Stimulated activated CD8-positive, alpha-beta memory T cell treated with anti-CD3 and anti-CD28 coated beads, Interleukin-4, amount 100 ng/mL, for 4 hours (primary cell): ENCODE measurements at places on chromosomes 6 and 20.

DNA sequence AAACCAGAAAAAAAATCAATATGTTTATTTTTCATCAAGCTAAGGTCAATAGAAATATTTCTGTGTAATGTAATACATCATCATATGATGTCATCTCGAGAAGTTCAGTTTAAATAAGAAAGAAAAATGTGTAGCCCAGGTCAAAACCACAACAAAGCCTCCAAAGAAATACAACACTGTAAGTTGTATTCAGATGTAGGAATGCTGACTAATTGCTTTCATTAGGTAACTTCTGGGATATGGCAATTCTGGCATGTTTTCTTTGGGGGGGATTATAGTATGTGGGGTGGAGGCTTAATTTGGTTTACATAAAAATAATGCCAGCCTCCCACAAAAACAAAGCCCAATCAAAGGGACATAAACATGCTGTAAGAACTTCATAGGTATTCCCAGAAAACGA lies 881.8 kb upstream of the CITED2 start:
- no peak for DNase-seq

- no peak for DNase-seq
Observed at GRCh38 chr20:63552481-63553249, 1.3 kb upstream of the FNDC11 start.

GRCh38 chr6:89045011-89045387 lies 35.6 kb upstream of the PNRC1 start:
- DNase-seq = no peak

- DNase-seq = no peak
Observed at GRCh38 chr6:138680085-138680484, 93.5 kb upstream of the CCDC28A start.

DNA sequence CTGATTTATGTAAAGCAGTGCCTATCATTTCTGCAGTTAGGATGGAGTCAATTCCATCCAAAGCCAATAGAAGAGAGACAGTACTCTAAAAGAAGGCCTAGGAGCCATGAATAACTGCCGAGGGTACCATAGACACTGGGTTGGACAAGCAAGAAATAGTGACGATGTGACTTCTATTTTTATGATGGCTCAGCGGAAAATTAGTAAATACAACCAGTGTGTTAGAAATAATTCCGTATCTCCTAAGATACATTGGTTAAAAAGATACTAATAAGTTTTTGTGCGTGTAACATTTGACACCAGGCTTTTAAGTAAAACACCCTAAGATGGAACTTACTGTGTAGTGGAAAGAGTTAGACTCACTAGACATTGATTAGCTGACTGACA lies 45.6 kb upstream of the MOXD1 start:
- no peak for DNase-seq

DNA sequence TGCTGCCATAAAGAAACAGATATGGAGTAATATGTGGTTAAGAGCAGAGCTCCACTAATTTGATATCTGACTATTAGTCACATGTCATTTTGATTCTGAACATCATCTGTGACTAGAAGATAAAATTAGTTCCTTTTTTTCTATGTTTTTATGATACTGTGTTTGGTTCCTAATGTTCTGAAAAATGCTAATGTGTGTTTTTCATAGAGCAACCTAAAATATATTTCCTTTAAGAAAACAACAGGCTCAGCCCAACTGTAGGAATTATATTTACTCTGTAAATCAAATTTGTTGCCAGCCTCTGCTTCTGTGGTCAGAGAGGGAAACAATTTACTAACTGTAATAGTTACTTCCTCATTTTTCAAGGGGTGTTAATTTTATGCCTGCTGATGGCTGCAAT lies 33.3 kb upstream of the TXLNB start:
- no peak for DNase-seq
